Left forelimb (tissue), 1 donor: ENCODE measurements at places on chromosomes 13 and 19.

- no peak for DNase-seq
Measured at GRCh38 chr13:19581675-19582074, 20.3 kb upstream of the TPTE2 start.

DNA sequence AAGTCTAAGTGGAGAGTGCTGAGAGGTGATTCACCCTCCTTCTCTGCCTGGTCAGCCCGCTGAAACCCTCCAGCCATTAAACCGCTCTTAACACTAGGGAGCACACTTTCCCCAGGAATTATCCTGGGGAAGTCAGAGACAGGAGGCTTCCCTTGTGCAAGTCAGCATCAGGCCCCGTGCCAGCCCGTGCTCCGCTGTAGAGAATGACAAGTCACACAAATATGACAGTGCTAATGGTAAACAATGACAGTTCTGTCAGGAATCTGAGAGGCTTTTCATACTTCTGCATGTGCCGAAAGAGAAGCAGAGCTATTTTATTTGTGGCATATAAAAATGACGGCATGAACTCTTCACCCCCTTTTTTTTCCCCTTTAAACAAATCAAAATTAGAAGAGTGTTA lies 816.9 kb upstream of the SLC10A2 start:
- peak; percentile 84 for DNase-seq

DNA sequence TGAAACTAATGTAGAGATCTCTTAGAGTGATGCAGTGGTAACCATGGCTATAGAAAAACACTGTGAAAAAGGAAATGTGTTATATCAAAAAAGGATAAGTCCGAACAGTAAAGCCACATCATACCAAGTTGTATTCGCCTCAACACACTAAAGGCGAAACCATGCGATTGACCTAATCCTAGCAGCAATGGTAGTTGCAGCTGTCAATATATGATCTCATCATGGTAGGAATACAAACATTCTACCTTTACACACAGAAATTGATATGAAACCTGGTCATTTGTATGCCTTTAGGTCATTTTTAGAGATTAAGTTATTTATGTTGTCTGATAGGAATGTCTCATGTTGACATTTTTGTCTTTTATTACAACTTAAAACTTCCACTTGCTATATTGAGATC lies 271.9 kb downstream of the SLITRK6 start:
- DNase-seq: no peak

DNA sequence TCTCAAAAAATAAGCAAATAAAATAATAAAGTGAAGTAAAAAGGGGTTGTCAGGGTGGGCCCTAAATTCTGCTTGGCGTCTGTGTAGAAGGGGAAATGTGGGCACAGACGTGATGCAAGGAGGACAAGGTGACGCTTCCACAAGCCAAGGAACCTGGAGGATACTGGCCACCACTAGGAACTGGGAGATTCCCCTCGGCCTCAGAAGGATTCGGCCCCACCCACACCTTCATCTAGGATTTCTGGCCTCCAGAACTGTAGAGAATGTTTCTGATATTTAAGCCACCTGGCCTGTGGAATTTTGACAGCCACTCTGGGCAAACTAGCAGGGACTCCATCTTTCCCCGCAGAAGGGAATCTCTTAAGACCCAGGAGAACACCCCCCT lies 1.1 kb downstream of the PLEKHJ1 start:
- DNase-seq: no peak

DNA sequence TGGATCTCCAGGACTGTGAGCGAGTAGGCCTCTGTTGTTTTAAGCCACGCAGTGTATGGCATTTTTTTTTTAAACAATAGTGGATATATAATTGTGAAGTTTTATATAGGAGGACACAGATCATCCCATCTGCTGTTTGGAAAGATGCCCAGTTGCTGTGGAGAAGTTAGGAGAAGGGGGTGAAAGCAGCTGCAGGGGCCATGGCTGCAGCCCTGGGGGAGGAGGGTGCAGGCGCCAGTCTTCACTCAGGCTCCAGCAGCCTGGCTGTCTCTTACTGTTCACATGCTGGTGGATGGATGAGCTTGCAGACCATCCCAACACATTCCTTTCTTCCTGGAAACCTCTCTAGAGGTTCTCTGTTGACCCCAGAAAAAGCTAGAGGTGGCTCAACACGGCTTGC lies 242.3 kb downstream of the TEX29 start:
- no peak for DNase-seq

- DNase-seq: no peak
Measured at GRCh38 chr13:49858178-49858856, 65.8 kb upstream of the KPNA3 start.

DNA sequence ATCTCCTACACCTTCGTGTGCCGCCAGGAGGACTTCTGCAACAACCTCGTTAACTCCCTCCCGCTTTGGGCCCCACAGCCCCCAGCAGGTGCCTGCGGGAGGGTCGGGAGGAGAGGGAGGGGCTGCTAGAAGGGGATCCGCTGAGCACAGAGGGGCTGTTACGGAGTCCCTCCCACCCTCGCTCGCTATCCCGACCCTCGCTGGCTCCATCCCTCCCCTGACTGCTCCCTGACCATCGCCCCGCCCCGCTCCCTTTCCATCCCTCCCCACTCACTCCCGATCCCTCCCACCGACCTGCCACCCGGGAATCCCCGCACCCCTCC lies 780 bp downstream of the CD177 start:
- DNase-seq: no peak

DNA sequence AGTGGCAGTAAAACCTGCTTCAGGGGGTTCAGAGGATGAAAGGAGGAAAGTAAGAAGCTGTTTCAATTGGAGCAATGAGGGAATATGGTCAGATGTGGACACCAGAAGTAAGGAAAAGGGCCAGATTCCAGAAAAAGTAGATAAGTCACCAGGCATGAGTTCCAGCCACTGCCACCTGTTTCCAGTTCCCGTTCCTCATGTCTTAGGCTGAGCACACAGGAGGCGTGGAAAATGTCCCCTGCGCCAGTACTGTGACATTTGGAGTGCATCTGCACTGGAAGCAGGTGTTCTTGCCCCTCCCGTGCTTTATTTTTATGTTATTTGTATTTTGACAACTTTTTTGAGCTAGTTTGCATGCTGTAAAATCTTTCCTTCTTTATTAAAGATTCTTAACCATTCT lies 25.3 kb downstream of the LMO7 start:
- no peak for DNase-seq

DNA sequence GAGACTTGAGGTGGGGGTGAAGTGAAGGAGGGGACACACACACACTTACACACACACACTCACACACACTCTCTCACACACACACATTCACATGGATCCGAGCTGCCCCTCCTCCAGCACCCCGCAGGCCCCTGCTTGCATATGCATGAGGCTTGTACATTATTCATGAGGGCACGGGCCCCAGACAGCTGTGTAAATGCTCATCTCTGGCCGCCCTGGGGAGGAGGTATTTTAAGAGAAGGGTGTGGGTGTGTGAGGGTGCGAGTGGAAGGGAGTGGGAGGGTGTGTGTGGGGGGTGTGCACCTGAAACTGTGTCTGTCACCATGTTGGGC lies 2.4 kb downstream of the NCAN start:
- no peak for DNase-seq

- no peak for DNase-seq
Measured at GRCh38 chr19:4707322-4707721, 16.3 kb downstream of the DPP9 start.

GRCh38 chr19:47107953-47108746 lies 5.4 kb downstream of the ZC3H4 start:
- no peak for DNase-seq

DNA sequence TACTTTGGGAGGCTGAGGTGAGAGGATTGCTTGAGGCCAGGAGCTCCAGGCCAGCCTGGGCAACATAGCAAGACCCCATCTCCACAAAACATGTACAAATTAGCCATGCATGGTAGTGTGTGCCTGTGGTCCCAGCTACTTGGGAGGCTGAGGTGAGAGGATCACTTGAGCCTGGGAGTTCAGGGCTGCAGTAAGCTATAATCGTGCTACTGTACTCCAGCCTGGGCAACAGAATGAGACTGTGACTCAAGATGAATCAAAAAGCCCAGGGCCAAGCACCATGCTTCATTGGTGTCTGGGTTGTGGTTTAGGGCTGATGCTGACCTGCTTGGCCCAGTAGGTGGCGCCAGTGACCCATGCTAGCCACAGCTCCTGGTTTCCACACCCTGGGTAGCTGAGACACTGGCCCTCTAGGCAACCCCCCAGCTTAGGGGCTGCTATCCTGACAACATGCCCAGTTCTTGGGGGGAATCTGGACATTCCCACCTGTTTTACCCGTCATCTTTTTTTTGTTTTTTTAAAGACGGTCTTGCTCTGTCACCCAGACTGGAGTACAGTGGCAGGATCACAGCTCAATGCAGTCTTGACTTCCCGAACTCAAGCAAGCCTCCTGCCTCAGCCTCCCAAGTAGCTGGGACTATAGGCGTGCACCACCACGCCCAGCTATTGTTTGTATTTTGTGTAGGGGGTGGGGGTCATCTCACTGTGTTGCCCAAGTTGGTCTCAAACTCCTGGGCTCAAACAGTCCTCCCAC lies 5.5 kb downstream of the CCDC124 start:
- peak; percentile 87 for DNase-seq

- no peak for DNase-seq
Measured at GRCh38 chr13:49388091-49388635, 55.7 kb downstream of the CAB39L start.

- DNase-seq: no peak
Measured at GRCh38 chr13:112928972-112929782, 39.8 kb upstream of the MCF2L start.

- DNase-seq: no peak
Measured at GRCh38 chr19:40219721-40220276, 1.6 kb upstream of the TTC9B start.

- no peak for DNase-seq
Measured at GRCh38 chr13:95784900-95785290, 108.0 kb downstream of the DNAJC3 start.

GRCh38 chr13:31675440-31675953 lies 63.8 kb upstream of the RXFP2 start:
- no peak for DNase-seq

DNA sequence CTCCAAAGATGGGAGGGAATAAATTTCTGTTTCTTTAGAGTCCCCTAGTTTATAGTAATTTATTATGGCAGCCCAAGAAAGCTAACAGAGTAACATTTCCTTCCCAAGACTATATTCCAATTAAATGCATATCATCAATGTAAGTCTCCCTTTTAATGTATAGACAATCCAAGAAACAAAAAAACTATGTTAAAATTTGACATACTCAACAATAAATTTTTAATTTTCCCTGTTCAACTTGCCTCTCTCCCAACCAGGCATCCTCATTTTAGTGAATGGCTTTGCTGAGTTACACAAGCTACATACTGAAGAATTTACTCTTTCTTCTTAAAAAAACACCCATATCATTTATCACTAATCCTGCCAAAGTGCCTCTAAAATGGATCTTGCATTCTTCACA lies 1357.7 kb downstream of the PCDH9 start:
- no peak for DNase-seq

DNA sequence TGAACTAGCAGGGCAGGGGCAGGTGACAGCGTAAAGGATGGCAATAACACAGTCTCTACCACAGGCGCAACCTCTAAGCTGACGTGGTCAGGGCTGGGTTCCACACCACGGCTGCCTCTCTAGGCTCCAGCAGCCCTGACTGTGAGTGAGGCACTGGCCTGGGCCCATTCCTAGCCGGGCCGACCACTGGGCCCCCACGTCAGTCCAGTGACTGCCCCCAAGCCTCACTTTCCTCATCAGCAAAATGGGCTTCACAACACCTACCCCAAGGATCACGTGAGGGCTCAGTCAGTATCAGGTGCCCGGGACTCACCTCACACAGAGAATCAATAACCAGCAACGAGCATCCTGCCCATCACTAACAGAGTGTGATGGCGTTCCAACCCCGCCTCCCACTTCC lies 5.2 kb downstream of the ZFR2 start:
- DNase-seq: no peak

GRCh38 chr19:4456843-4457653 lies 546 bp downstream of the UBXN6 start:
- DNase-seq: peak; percentile 90

- DNase-seq: peak; percentile 77
Measured at GRCh38 chr19:45492627-45493470, 4.0 kb downstream of the RTN2 start.

- no peak for DNase-seq
Measured at GRCh38 chr13:75129331-75129730, 352.6 kb downstream of the TBC1D4 start.

DNA sequence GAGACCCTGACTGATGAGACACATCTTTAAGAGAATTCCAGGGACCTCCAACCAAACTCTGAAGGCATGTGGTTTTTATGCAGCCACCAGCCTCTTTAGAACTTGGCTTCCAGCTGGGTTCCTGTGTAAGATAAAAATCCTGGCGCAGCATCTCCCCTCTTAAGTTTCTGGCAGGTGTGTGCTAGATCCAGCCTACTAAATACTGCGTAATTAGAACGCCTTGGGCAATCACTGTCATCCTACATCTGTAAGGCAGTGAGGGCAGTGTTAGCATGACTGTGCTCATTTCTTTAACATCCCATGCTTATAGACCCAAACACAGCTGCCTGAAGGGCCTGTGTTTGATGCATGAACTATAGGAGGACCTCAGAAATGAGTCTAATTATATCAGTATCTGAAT lies 173.5 kb upstream of the OBI1 start:
- DNase-seq: no peak

- peak; percentile 97 for DNase-seq
Measured at GRCh38 chr13:114314074-114314912, at the start of gene CHAMP1. Gene CHAMP1 (plus strand): TSS chr13:114314503. CDS start chr13:114323843, 9,340 bp downstream.

GRCh38 chr13:106701771-106702341 lies 133.9 kb upstream of the ARGLU1 start:
- no peak for DNase-seq

- DNase-seq: no peak
Measured at GRCh38 chr19:33736158-33736557, 60.5 kb upstream of the KCTD15 start.

DNA sequence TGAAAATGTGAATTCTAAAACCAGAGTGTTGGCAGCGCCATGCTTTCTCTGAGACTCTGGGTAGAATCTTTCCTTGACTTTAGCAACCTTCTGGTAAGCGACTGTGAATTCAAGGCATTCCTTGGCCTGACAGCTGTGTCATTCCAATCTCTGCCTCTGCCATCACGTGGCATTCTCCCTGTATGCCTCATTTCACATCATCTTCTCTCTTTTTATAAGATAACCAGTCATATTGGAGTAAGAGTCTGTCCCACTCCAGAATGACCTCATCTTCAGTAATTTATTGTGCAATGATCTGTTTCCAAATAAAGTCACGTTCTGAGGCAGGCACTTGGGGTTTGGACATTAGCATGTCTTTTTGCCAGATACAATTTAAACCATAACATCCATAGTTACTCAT lies 103.4 kb upstream of the POSTN start:
- no peak for DNase-seq

- DNase-seq: no peak
Measured at GRCh38 chr13:31009166-31009565, 76.7 kb downstream of the TEX26 start.

- peak; percentile 79 for DNase-seq
Measured at GRCh38 chr19:35868172-35868822, at the start of gene APLP1. Gene APLP1 (plus strand): TSS chr19:35868574. CDS start chr19:35868637, 63 bp downstream.

GRCh38 chr13:33727297-33728083 lies 90.5 kb upstream of the RFC3 start:
- DNase-seq: no peak
